DND-41 (cell line): ENCODE measurements at places on chromosomes 13 and 19.

DNA sequence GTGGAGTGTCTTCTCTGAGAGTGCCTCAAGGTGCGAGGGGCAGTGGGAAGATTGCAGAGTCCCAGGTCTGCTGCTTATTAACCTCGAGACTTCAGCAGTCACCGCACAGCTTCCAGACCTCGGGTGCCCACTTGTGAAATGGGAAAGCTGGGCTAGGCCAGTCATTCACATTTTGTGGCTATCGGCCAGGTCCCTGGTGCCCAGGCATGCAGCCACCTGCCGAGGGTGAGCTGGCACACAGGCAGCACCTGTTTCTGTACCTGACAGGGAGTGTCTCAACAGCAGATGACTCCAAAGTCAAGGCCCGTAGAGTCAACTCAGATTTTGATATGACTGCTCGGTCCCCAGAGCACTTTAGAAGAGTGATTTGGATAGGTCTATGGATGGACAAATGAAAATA lies 21.9 kb downstream of the UQCRFS1 start:
- no peak for DNase-seq

DNA sequence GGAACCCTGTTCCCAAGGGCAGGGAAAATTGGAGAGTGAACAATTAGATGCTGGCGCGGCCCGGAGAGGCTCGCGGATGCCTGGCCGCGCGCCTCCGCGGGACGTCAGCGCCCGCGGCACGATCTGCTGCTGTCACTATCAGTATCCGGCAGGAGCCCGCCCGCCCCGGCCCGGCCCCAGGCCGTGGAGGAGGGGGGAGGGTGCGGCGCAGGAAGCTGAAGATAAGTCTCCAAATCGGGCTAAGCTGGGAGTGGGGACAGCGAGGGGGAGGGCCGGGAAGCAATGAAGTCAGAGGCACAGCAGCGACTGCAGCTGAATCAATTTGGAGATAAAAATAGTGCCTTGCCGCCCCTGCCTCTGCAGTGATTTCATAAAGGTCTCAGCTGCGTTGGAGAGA lies 441.5 kb upstream of the KLF12 start:
- peak; percentile 58 for DNase-seq

DNA sequence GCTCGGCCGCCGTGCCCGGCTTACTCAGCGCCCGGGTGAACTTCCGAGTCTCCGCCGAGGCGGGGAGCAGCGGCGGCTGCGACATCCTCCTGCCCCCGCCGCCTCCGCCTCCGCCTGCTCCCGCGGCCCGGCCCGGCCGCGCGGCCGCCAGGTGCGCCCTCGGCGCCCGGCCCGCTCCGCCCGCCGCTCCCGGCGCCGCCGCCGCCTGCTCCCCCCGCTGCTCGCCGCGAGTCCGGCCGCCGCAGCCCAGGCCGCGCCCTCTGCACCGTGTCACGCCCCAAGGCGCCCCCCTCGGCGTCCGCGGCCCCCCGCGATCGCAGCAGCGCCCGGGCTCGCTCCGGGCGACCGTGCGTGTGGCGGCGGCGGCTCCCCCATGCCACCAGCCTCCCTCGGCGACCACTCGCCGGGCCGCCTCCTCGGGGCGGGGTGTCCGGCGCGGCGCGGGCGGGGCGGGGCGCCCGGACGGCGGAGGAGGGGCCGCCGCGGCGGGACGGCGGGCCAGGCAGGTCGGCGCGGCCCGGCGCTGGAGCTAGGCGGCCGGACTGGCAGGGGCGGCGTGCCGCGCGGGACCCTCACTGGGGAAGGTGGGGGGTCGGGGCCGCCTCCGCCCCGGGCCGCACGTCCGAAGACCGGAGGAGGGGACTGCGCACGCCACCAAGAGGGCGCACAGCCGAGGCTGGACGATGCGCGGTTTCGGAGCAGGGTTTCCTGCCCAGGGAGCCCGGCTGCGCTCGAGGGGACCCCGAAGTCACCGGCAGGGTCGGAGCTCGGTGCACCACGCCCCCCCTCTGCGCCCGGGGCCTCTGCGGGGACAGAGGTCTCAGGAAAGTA lies 108.6 kb upstream of the DOCK9 start:
- DNase-seq = peak; percentile 70

GRCh38 chr13:103895835-103896531 lies 829.8 kb upstream of the SLC10A2 start:
- no peak for DNase-seq

- no peak for DNase-seq
These were observed 43.1 kb upstream of the ANKRD10 start for GRCh38 chr13:110957931-110958330.

DNA sequence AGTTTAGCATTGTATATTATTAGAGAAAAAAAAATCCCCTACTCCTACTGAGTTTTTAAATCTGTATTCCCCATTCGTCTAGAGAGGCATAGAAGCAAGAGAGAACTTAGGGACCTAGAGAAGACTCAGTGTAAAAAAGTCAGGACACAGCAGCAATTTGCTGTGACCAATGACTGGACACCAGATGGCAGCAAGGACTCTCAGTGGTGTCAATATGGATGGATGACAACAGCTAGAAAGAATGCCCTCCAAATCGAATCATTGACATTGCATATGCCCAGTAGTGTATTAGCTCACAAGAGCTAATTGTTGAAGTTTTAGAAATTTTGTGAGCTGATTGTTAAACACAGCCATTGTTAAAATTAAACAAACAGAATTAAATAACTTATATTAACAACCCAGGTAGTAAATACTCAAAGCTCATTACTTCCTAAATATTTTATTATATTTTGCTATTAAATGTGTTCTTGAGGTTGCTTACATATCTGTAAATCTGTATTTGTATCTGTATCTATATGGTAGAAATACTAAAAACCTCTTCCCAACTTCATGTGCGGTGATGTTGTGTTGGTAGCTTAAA lies 43.9 kb downstream of the SIAH3 start:
- no peak for DNase-seq

DNA sequence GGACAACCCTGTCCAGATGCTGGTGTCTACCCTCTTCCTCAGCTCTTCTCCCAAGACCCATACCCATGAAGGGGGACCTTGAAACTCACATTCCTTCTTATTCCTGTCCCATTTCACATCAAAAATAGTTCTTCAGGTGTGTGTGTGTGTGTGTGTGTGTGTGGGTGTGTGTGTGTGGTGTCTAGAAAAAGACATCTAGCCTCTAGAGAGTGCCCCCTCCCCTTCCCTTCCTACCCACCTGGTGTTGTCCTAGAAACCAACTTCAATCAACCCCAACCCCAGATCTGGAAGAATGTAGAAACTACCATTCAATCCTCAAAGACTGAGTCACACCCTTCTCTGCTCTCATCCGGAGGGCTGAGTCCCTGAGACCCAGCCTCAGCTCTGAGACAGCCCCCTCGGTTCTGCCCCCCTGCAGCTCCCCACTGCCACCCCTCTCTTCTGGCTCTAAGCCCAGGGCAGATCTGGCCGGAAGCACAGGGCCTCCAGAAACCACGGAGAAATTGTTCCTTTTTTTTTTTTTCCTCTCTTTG lies 3.5 kb downstream of the KCNN4 start:
- peak; percentile 87 for DNase-seq

GRCh38 chr13:109357751-109358471 lies 428.5 kb downstream of the IRS2 start:
- no peak for DNase-seq

GRCh38 chr19:10238172-10238783 lies 7.1 kb upstream of the S1PR2 start:
- no peak for DNase-seq

GRCh38 chr13:112469071-112469745 lies 93.1 kb downstream of the SPACA7 start:
- DNase-seq = no peak

DNA sequence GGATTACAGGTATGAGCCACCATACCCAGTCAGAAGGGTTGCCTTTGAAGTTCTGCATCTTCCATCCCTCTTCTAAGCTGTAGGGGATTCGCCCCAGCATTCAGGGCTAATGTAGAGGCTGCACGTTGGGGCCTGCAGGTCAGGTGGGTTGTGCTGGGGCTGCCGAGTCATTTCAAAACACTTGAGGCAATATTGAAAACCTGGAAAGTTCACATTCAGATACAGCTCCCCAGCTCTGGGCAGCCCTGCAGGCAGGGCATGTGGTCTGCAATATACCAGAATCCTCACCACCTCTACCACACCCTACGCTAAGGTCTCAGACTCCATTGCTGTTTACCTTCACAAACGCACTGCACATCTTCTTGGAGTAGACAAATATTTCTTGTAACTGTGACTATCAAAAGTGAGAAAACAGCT lies 24.6 kb downstream of the CCNE1 start:
- no peak for DNase-seq

DNA sequence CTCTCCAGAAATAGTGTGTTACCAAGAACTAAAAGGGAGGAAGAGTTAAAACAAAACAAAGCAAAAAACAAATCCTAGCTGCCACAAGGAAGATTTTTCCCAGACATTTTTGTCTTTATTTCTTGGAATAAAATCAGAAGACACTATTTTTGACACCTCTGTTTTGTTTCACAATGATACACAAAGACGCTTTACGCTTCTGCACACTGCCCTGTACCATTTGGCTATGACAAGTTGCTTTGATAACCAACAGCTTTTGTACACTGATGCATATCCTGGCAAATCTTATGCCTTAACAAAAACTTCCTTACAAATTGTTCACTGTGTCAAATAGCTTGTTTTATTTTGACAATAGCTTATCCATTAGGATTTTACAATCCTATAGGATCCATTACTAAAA lies 103.5 kb upstream of the RAP2A start:
- no peak for DNase-seq

DNA sequence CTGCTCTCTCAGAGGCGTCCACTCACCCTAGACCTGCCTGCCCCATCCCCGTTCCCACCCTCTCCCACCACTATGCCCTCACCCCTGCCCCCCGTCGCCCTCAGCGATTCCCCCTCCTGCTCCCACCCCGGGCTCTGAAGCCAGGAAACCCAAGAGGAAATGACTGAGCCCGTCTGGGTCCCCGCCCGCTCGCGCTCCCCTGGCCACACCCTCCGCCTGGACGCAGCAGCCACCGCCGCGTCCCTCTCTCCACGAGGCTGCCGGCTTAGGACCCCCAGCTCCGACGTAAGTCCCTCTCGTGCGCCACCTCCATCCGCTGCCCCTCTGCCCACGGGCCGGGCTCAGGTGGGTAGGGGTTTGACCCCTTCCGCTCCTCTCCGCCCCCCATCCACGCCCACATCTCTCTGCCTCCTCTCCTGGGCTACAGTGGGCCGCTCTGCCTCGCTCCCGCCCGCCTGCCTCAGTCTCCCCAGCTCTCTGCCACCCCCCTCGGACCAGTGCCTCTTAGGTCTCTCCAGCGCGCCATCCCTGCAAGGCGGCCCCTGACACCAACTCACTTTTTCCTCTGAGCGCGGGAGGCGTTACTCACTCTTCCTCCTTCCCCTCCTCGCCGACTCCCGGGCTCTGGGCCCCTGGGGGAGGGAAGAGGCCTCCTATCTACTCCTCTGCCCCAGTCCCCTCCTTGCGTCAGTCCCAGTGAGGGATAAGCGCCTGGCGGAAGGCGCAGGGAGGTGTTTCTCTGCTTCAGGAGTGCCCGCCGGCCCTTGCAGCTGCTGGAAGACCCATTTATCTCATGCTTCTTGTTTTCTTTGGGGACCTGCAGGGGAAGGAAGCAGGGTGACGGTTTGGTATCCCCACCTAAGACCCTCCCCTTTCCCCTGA lies at the start of gene FXYD5:
FXYD5 (plus strand) TSS at position 211 of the 882 bp plus-strand sequence. CDS start 816 bp downstream, outside the sequence.
- peak; percentile 78 for DNase-seq

DNA sequence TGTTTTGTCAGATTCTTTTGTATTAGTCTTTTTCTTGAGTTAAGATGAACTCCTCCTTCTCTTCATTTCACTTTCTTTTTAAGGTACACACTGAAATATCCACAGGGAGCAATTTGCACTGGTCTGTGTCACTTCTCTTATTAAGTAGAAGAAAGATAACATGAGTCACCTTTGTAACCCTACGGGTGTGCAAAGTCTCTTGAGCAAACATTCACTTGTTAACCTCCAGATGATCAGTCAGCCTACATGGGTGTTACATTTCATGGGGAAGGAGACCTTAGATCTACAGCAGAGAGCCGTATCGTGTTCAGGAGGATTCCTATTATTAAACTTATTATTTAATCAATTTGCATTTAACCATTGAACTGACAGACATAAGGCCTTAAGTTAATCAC lies 5.1 kb downstream of the ZNF507 start:
- DNase-seq = no peak
